ENCODE measurements at places on chromosomes 12 and 14.

DNA sequence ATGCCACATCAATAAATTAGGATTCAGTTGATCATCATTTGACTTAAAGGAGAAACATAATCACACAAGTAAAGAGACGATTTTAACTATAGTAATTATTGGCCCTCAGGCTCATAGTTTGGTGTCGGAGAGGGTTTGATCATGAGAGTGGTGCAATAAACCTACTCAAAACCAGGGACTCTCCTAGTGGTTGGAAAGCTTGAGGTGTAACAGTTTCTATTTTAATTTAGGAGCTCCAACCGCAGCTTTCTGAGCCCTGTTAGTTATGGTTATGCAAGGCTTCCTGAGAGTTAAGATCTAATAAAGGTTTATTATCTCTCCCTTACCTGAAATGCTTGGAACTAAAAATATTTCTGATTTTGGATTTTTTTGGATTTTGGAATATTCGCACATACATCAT, 36.4 kb downstream of the TMTC2 start:
- no peak for DNase-seq

- no peak for DNase-seq
Measured at GRCh38 chr12:53346491-53346890, 10.3 kb upstream of the SP7 start.

- DNase-seq, result peak; percentile 57
Measured at GRCh38 chr12:131114942-131115584, 161.4 kb downstream of the ADGRD1 start.

- DNase-seq, result no peak
Measured at GRCh38 chr14:79629411-79630287, 581.7 kb downstream of the DIO2 start.

- DNase-seq, result no peak
Measured at GRCh38 chr12:26095186-26095585, 29.7 kb downstream of the BHLHE41 start.

DNA sequence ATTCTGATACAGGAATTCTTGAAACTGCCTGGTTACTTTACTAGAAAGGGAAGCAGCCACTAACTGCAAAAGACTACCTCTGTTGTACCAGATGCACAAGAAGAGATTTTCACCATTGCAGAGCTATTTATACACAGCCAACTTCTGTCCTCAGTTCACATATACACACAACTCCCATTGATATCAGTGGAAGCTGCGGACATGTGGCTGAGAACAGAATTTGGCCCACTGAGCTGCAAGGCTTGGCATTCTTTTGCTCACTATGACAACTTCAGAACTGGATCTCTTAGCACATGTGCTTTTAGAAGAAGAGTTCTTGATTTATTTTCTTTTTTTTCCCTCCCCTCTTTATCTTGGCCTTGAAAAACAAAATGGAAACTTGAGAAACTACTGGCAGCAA, 28.3 kb downstream of the PTPRO start:
- DNase-seq, result no peak

GRCh38 chr12:102023343-102023930, 38.4 kb downstream of the WASHC3 start:
- no peak for DNase-seq

DNA sequence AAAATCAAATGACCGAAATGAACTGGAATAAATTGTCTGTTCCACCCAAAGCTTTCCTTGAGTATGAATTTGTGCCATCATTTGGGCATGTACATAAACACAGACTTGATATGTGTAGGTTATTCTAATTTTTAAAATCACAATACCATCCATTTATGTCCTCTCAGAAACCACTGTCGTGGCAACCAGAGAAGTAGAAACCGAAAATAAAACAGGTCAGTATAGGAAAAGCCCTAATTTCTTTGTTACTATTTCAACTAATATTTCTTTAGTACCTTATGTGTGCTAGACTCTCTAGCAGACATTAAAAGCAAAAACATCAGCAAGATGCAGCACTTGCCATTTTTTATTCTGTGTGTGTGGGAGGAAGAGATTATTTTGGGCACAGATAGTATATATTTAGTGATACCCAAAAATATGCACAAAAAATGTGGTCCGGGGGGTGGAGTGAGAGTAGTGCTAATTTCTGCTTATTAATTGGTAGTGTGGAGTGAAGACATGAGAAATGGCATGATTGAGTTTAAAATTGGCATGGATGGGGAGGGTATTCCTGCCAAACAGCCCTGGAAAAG, 130.8 kb upstream of the CNTN1 start:
- DNase-seq, result no peak

DNA sequence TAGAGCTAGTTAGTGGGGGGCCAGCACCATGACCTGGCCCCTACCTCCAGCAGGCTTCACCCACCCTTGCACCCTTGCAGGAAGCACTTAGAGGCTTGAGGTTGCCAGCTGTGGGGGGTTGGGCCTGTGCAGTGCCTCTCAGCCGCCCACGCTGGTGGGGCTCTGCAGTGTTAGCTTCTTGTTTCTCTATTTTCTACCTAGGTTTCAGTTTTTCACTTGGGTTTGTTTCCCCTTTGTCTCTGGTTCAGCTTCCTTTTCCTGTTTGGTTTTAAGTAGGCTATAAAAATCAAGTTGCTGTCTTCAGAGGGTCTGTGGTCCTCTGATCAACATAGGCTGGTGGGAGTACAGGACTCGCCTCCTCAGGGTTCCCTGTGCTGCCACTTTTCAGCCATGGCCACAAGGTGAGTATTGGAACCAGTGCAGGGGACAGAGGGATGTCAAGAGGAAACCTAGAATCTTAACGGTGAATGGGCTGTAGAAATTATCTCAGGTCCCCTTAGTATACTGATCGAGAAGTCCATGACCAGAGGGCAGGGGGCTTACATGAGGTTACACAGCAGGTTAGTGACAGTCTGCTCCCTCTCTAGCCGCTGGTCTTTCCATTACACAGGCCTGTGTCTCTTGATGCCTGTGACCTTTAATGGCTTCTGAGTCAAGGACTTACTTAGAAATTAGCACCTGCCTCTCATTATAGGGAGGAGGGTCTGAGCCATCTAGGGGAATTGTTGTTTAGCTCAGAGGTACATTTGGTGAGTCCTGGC, at the start of gene EVL:
TSS of gene EVL (plus strand) at position 312 of the 761 bp plus-strand sequence. CDS start at position 391, 79 bp downstream.
- peak; percentile 73 for DNase-seq

- no peak for DNase-seq
Measured at GRCh38 chr12:18897823-18898222, 159.9 kb downstream of the CAPZA3 start.

Measured in upper lobe of left lung (tissue), 6 donors.